ENCODE measurements at places on chromosomes 11 and 22.
A peak's percentile ranks its signal among the peaks of the same experiment; 100 is the strongest.

GRCh38 chr11:6210274-6210955, 5.1 kb downstream of the C11orf42 start:
- DNase-seq, result no peak

- no peak for DNase-seq
Observed at GRCh38 chr22:43985532-43985931, 30.3 kb downstream of the SAMM50 start.

- DNase-seq, result no peak
Observed at GRCh38 chr11:69461272-69461962, 20.0 kb upstream of the LINC01488 start.

DNA sequence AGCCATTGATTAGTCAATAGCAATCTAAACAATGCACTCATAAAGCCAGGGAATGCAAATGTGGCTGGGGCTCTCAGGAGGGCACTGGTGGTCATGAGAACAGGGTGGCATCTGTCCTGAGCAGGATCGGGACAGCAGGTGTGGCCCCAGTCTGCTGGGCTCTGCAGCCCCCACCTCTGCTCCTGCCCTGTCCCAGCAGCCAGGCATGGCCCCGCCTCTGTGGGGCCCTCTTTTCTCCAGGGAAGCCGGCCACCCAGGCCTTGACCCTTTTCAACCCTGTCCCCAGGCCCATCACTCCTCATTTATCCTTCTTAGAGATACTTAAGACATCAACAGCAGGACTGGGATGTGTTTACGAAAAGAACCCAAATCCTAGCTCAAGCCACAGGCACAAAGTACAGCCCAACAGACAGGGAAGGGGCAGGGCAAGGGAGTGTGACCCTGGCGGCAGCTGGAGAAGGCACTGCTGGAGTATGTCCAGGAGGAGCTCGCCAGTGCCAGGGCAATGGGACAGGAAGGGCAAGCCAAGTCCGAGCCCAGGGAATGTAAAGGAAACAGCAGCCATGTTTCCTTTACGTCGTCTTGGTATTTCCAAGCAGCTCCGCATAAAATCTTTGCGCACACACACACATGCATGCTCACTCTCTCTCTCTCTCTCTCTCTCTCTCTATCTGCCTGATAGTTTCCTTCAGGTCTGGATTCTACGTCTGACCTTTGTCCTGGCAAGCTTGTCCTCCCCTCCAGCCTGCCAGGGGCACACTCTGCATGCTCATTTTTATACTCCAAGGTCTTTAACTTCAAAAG, 59.9 kb downstream of the DGCR2 start:
- DNase-seq, result no peak

DNA sequence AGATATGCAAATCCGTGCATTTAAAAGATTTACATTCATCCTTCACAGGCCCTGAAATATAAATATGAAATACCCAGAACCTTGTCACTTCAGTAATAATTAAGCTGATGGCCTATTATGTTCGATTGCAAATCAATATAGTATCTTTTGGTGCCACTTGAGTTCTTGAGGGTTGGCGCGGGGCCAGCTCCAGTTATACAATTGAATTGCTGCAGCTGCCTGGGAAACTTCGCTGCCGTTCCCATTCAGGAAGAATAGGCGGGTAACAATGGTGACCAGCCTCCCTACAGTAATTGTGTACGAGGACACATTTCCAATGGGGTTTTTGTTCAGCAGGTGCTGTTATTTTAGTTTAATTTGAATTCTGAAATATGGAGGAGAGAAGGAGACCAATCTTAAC, 451.2 kb downstream of the INSC start:
- no peak for DNase-seq

DNA sequence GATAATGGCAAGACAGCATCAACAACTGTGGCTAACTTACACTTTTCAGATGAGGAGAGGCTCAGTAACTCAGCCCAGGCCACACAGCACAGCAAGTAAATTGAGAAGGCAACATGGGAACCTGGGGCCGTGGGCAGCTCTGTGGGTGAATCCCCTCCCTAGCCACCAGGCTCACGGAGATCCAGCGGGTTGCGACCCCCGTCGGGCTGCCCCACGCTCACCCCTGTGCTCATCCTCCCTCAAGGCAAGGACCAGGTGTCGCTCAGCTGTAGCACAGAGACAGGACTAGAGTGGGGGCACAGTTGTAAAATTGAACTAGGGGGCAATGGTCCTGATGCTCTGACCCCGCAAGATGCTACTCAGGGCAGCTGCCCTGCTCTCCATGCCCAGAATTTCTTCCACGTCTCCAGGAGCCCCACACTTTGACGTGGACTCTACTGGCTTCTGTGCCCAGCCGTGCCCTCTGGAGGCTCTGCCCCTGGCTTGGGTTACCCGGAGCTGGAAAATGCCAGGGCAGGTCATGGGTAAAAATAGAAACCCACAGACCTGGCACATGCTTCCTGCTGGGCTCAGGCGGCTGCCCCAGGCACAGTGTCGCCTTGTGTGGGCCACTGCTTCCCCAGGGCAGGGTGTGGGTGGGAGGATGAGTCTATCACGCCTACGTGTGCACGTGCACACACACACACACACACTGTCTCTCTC, 9.0 kb downstream of the TUBA8 start:
- no peak for DNase-seq

DNA sequence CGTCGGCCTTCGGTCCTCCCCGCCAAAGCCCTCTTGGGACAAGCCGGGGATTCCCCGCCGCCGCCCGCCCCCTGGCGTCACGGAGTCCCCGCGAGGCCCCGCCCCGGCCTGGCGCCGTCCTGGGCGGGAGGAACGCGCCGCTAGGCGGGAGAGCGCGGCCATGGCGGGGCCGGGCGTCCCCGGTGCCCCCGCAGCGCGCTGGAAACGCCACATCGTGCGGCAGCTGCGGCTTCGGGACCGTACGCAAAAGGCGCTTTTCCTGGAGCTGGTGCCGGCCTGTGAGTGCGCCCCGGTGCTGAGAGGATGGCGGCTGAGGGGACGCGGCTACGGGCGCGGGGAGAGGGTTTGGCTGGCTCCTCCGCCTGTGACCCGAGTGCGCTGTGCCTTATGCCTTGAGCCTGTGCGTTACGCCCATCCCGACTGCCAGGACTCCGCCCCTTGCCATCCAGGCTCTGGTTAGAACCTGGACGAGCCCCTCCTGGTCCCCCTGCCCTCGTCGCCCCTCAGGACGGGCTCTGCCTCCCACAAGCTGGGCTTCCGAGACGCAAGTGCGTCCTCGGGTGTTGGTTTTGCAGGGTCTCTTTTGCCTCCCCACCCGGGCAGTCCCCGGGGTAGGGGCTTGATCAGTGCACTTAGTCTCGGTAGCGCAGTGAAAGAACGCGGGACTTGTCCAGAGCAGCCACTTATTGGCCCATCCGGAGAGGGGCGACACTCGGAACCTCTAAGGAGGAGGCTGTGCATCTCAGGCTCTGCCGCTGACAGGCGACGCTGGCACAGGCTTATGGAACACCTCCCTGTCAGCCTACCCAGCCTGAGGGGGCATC, at the start of gene ATG16L2:
Gene ATG16L2 (plus strand): TSS at position 126 of the 824 bp plus-strand sequence. CDS start 35 bp downstream, at position 161.
- peak; percentile 43 for DNase-seq

DNA sequence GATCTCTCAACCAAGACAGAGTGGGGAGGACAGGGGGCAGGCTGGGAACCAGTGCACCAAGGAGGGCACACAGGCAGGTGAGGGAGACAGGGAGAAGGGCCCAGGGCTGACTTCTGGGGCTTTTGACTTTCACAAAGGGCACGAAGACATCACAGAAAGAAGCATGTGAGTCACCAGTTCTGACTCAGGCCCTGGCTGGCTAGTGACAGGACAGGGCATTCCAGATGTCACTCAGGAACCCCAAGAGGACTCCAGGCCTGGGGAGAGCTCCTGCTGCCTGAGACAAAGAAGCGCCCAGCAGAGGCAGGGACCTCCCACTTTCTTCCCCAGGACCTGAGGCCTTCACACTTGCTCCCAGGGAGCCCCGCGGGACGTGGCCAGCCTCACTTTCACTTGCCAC, 497.2 kb downstream of the BUD13 start:
- DNase-seq, result peak; percentile 60

DNA sequence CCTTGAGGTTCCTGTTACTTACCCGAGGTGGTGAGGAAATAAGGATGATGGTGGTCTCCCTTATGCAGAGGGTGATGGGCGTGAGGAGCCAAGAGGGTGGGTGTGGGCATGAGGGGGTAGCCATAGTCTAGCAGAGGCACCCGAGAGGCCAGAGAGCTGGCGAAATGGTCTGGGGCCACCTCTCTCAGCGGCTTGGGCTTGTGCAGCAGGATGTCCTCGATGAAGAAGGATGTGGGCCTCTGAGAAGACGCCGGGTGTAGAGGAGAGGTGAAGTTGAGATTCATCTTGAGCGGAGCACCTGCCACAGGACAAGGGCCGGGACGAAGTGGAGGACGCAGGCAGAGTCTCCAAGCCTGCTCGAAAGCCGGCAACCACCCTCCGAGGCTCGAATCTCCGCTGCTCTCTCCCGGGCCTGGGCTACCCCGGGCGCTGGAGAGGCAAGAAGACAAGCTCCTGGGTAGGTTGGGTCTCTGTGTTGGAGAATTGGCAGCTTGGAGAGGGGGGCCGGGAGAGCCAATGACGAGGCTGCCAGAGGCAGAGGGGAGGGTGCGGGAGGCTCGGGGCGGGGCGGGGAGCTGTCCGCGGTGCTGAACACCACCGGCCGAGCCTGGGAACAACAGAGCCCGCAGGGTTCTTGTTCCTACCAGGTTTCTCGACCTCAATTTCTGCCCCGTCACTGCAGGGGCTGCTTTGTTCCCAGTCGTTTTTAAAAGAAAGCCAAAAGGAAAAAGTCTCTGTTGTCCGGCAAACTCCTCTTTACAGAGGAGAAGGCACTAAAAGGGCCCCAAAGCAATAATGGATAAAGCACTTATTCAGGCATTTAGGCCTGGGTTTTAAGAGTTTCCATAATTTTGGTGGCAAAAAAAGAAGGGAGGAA, at the start of gene BSX:
Gene BSX (minus strand): TSS at position 447 of the 877 bp plus-strand sequence. CDS start 163 bp downstream, at position 284.
- no peak for DNase-seq

- no peak for DNase-seq
Observed at GRCh38 chr22:17958166-17958565, 66.2 kb downstream of the MICAL3 start.

DNA sequence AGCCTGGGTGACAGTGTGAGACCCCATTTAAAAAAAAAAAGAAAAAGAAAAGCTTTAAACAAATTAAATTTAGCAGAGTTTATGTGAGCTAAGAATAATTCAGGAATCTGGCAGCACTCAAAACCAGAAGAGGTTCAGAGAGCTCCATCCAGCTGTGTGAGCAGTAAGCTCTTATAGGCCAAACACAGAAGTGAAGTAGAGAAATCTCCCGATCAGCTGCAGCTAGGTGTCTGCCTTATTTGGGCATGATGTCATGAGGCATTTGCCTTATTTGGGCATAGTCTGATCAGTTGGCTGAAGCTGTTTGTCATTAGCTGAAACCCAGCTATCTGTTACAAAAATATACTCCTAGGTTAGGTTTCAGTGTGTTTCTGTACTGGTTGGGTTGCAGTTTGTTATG, 8.2 kb downstream of the MS4A15 start:
- DNase-seq, result no peak
